ENCODE measurements at places on chromosomes 5 and 9.

DNA sequence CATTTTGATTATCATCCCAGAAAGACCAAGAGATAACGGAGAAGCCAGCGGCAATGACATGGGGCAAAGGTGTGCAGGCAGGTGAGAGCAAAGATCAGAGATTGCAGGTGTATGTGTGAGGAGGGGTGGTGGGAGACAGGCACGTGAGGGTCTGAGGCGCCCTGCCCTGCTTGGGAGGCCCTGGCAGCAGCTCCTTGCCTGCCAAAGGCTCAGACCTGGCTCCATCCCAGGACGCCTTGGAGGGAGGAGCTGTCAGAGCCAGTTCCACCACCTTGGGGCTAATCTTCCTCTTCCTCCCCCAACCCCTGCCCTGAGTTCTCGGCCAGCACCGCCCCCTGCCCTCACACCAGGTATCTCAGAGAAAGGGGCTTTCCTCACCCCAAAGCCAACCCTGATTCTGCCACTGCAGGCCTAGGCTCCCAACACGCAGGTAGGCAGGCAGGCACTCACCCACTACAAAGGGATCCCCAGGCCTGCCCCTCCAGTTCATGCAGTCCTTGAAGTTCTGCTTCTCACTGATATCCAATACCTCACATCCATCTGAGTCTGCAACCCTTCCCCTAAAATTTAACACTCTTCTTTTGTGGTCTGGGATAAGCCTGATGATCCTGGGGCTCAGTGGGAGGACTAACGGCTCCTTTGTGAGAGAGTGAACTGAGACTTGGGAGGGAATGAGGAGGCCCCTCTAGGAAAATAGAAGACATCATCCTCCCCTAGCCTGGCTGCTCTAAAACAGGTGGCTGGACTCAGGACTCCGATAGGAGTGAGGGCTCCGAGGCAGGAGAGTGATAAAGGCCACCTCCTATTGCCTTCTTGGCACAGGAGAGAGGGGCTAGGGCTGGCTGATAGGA, 1.8 kb downstream of the AQP3 start:
- no peak for DNase-seq

DNA sequence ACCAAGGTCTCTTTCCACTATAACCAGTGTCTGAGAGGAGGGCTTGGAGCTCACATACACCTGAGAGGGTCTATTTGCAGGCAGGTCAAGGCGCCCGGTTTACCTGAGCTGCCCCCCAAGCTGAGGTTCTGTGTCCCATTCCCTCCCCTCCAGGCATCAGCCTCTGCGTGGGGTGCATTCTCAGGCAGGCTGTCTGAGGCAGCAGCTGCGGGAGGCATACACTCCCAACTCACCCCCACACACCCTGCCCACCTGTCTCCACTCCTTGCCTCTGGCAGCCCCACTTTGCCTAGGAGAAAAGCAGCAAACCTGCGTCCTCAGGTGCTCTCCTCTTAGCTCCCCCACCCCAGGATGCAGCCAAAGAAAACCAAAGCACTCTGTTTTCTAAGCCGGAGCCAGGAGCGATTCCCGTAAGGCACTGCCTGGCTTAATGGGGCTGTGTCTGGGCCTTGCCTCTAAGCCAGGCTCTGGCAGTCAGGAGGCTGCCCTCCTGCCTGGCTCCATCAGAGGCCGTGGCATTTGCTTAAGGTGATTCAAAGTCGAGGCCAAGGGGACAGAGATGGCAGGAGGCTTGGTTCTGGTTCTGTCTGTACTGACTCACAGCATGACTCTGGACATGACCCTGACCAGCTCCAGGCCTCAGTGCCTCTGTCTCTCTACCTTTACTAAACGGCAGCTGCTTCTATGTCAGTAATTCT, 139.2 kb upstream of the TRIM32 start:
- DNase-seq = no peak

GRCh38 chr5:57157666-57158065, 16.2 kb upstream of the GPBP1 start:
- no peak for DNase-seq

GRCh38 chr5:90897618-90898017, 339.0 kb downstream of the ADGRV1 start:
- DNase-seq = no peak

- DNase-seq = no peak
Measured at GRCh38 chr5:180670586-180671359, 21.4 kb upstream of the FLT4 start.

GRCh38 chr9:99466104-99466503, 244.0 kb downstream of the SEC61B start:
- DNase-seq = no peak

- DNase-seq = no peak
Measured at GRCh38 chr5:26802944-26803343, 235.4 kb downstream of the CDH9 start.

GRCh38 chr5:125720348-125720685, 702.9 kb upstream of the GRAMD2B start:
- no peak for DNase-seq

DNA sequence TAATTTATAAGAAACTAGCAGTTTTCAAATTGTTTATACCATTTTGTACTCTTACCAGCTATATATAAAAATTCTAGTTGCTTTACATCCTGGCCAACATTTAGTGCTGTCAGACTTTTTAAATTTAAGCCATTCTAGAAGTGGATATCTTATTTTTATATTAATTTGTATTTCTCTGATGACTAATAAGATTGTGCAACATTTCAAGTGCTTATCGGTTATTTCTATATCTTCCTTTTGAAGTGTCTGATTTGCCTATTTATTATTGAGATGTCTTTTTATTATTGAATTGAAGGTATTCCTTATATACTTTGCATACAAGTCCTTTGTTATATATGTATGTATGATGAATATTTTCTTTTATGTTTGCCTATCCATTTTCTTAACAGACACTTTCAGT, 324.0 kb downstream of the ELAVL2 start:
- DNase-seq = no peak

- DNase-seq = no peak
Measured at GRCh38 chr5:98072921-98073320, 700.5 kb upstream of the RGMB start.

- no peak for DNase-seq
Measured at GRCh38 chr9:128503870-128504269, 649 bp upstream of the GLE1 start.

- no peak for DNase-seq
Measured at GRCh38 chr5:131496400-131496713, 138.7 kb downstream of the RAPGEF6 start.

- DNase-seq = no peak
Measured at GRCh38 chr5:133261993-133262392, 210.2 kb downstream of the HSPA4 start.
